RWPE1 (cell line): ENCODE measurements at places on chromosomes 7 and 10.

DNA sequence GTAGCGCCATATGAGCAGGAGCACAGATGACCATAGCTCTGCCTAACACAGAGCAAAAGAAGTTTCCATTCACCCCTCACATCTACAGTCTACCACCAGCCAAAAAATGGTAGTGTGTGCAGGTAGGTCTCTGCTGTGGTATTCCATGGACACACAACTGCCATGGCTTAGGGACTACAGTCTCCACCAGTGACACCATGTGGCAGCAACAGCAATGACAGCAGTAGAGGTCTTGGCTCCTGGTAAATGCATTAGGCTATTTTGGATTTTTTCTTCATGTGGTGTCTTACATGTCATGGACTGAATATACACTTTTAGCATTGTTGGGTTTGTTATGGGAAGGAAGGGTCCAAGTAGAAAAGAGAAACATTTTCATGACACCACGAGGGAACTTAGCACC, 70.1 kb upstream of the CABCOCO1 start:
- no peak for DNase-seq

DNA sequence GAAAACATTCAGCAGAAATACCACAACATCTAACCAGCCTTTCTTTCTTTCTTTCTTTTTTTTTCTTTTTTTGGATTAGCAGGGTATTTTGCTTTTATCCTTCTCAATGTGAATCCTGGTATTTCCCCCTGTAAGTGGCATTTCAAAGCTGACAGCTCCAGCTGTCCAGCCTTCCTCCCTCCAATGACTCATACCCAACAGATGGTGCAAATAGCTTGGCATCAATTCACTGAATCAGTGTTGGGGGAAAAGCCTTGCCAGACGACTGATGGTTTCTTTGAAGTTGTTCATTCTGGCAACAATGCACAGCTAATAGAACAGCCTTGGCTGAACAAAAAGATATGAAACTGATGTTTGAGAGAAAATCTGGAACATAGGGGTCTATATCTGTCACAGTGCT, 316.8 kb upstream of the STEAP1 start:
- DNase-seq = no peak

DNA sequence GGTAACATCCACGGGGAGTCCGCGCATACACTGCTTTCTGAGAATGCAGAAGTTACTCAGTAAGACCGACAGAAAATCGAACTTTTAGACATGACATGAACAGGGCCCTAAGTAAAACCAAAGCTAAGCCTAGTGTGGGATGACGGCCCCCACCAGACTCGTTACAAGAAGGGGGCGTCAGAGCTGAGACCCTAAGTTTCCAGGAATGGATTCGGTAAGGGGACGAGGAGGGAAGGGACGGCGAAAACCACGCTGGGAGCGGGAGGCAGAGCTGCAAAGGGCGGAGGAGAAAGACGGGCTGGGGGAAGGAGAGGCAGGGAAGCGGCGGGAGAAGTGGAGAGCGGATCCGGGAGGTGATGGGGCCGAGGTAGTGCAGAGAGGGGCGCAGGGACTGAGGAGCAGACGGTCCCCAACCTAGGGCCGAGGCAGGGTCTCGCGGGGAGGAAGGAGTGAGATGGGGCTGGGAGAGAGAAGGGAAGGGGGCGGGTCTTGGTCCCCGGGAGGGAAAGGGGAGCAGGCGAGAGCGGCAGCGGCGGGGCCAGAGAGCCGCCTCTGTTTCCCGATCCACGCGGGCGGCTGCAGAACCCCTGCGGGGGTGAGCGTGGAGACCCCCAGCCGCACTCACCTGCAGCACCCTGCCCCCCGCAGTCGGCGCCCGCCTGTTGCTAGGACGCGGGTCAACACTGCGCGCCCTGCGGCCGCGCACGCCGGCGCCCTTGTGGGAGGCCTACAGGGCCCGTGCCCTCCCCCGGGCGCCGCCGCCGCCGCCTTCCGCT, 513 bp downstream of the ODAD2 start:
- peak; percentile 11 for DNase-seq

GRCh38 chr7:91814189-91814588, 66.3 kb downstream of the MTERF1 start:
- DNase-seq = no peak

GRCh38 chr7:133769668-133770067, 357.5 kb upstream of the LRGUK start:
- DNase-seq = no peak

GRCh38 chr7:71422104-71422503, 290.2 kb downstream of the GALNT17 start:
- no peak for DNase-seq

- DNase-seq = peak; percentile 21
Observed at GRCh38 chr7:158782761-158783401, 46.4 kb downstream of the ESYT2 start.

DNA sequence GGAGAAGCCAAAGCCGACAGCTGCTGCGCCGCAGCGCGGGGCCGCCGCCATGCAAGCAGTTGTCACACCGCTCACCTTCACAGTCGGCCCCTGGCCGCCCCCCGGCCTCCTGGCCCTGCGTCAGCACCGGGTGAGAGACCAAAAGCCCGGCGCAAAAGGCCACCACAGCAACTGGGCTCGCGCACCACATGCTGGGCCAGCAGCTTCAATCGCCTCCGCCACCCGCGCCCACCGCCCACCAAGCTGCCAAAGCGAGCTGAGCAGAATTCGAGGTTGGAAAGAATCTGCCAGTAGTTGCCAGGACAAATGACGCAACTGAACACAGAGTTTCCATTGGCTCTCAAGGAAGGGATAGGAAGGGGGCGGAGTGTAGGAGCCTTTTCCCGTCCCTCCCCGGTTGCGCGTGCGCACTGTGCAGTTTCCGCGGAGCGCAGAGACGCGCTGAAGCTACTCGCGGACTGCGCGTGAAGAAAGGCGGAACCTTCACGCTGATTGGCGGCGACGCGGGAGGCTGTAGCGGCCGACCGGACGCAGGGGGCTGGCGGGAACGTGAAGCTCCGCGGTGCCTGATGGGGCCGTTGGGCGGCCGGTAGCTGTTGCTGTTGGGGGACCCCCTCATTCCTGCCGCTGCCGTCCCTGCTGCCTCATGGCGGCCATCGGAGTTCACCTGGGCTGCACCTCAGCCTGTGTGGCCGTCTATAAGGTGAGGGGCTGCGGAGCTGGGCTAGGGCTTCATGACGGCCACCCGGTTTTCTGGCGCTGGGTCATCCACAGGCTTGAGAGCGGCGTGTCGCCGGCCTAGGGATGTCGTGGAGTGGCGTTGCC, at the start of the genes CDNF, HSPA14 and MSANTD7:
Gene CDNF (minus strand): TSS at position 281 of the 825 bp plus-strand sequence. CDS start 91 bp downstream, at position 190.
Gene HSPA14 (plus strand): TSS at position 550 of the 825 bp plus-strand sequence. CDS start 97 bp downstream, at position 647.
Gene MSANTD7 (plus strand): TSS at position 550 of the 825 bp plus-strand sequence. CDS start 3,979 bp downstream, outside the sequence.
- peak; percentile 98 for DNase-seq

DNA sequence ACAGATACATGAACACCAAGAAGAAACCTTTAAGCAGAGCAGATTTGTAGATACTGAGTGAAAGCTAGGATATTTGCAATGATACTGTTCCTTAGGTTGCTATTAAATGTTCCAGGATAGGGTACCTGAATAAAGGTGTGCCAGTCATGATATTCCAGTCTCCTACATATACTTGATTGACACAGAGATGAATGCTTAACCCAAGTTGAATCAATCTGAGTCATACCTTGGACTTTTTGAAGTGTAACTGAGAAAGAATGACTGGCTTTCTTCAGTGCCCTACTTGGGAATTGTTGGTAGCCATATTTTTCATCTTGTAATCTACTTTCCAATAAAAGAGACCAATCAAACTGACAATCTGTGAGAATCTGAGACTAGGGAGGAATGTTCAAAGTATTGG, 805.7 kb upstream of the GHITM start:
- no peak for DNase-seq

- DNase-seq = no peak
Observed at GRCh38 chr7:130963339-130963738, 229.3 kb upstream of the KLF14 start.

DNA sequence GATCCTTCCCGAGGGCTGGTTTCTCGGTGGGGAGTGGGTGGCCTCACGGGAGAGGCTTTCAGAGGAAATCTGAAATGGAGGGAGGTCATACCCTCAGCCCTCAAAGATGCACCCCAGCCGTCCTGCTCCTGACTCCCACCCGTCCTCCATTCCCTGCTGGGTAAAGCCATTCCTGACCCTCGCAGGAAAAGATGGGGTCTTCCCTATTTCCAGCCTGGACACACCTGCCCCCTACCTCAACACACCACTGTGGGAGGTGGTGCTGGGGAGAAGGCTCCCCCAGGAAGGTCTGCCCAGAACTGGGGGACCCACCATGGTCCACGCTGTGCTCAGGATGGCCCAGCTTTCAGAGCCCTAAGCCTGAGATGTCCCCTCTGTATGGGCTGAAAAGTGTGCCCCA, 86.9 kb downstream of the CHST15 start:
- no peak for DNase-seq

- peak; percentile 26 for DNase-seq
Observed at GRCh38 chr10:106795619-106796018, 368.9 kb downstream of the SORCS1 start.

- DNase-seq = peak; percentile 67
Observed at GRCh38 chr7:20083781-20084180, 133.4 kb downstream of the MACC1 start.

DNA sequence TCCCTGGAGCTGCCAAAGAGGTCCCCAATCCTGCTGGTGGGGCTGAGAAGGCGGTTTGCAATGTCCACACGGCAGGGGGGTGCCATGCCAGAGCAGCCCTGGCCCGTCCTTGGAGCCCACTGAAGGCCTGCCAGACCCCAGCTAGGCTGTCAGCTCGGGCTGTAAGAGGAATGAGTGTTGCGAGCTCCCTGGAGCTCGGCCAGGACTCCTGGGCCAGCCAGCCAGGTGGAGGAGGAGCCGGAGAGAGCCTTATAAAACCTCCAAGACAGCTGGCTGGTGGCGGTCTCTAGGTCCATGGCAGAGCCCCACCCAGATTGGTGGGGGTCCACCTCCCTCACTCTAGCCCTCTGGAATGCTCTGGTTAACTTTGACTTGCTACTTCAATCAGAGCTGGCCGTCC, 55.1 kb upstream of the CALN1 start:
- no peak for DNase-seq

DNA sequence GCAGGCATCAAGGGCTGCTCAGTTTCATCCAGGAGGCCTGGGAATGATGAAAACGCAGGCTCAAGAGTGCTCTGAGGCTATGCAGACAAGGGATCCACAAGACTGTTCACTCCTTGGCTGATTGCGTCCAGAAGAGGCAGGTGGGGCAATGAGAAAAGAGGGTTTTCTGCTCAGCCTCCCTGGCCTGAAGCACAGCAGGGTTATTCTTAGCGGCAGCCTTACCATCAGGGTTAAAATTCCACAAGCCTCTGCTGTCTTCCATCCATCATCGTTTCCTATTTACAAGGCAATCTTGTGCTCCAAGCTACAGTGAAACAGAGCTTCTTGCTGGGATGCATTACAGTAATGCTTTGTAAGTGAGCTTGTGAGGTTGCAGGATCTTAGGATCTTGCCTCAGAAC, 129.4 kb upstream of the SHH start:
- no peak for DNase-seq

DNA sequence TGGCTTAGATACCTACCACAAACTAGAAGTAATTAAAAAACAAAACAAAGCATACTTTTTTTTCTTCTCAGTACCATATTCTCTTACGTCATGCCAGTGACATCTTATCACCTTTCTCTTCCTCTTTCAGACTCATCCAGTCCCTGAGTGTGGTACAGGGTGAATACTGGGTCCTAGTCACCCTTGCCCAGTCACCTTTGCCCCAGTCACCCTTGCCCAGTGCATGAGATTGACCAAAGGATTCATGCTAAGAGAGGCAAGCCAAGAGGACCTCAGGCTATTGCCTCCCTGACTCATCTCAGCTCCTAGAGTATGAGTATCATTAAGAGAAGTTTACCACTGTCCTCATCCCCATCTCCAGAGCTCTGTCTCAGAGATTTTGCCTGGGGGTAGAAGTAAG, 10.0 kb upstream of the TSPAN12 start:
- no peak for DNase-seq

GRCh38 chr7:74038194-74038961, 10.4 kb downstream of the ELN start:
- no peak for DNase-seq

GRCh38 chr7:79292834-79293233, 160.6 kb downstream of the MAGI2 start:
- DNase-seq = no peak

DNA sequence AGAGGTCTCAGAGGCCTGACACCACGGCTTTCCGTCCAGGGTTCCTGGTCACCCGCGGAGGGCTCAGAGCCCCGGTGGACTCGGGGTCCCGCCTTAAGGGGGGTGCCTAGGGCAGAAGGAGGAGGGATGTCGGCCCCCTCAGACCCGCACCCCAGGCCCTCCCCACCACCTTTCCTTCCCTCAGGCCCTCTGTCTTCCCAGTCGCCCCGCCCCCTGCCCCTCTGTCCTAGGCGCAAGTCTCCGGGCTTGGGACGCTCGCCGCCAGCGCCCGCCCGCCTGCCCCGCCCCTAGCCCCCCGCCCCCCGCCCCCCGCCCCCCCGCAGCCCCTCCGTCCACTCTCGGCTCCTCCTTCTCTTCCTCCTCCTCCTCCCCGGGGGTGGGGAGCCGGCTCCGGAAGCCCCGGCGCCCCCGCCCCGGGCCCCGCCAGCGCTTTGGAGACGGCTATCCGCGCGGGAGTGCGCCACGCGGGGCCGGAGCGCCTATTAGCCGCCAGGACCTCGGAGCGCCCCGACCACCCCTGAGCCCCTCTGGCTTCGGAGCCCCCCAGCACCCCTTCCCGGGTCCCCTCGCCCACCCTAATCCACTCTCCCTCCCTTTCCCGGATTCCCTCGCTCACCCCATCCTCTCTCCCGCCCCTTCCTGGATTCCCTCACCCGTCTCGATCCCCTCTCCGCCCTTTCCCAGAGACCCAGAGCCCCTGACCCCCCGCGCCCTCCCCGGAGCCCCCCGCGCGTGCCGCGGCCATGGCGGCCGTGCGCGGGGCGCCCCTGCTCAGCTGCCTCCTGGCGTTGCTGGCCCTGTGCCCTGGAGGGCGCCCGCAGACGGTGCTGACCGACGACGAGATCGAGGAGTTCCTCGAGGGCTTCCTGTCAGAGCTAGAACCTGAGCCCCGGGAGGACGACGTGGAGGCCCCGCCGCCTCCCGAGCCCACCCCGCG, at the start of gene AEBP1:
Gene AEBP1 (plus strand): TSS at position 423 of the 937 bp plus-strand sequence. CDS start 321 bp downstream, at position 744.
- no peak for DNase-seq

GRCh38 chr10:132511121-132512051, 26.2 kb upstream of the INPP5A start:
- DNase-seq = no peak

GRCh38 chr7:123570390-123571182, 13.0 kb upstream of the NDUFA5 start:
- DNase-seq = peak; percentile 45

GRCh38 chr7:5599543-5600200, 176.0 kb upstream of the TNRC18 start:
- DNase-seq = no peak

DNA sequence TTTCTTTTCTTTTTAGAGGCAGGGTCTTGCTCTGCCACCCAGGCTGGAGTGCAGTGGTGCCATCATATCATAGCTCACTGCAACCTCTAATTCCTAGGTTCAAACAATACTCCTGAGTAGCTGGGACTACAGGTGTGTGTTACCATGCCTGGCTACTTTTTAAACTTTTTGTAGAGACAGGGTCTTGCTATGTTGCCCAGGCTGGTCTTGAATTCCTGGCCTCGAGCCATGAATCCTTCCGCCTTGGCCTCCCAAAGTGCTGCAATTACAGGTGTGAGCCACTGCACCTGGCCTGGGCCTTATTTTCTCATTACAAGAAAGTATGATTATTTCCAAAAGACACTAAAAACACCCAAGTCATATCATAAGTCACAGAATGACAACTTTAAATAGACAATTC, 106.6 kb downstream of the CDK6 start:
- no peak for DNase-seq

- peak; percentile 45 for DNase-seq
Observed at GRCh38 chr7:23530405-23530804, 1.4 kb downstream of the TRA2A start.
